Thyroid gland (tissue), 4 donors: ENCODE measurements at places on chromosomes 1 and 21.

DNA sequence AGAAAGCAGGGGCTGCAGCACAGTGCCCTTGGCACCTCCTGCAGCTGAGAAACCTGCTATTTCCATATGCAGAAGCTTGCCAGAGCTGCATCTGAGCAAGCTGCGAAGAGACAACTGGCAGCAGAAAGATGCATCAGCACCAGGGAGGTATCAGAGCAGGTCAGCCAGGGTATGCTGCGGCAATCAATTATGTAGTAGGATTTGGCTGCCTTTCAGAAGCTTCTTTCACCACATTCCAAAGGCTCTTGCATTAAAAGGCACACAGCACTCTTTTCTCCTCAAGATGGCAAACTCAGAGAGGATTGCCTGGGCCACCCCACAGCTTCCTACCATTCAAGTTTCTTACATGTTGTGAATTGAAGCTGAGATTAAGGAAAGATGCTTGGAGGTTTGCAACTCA is 47.6 kb upstream of the RAP1A start:
- DNase-seq: peak; percentile 15

DNA sequence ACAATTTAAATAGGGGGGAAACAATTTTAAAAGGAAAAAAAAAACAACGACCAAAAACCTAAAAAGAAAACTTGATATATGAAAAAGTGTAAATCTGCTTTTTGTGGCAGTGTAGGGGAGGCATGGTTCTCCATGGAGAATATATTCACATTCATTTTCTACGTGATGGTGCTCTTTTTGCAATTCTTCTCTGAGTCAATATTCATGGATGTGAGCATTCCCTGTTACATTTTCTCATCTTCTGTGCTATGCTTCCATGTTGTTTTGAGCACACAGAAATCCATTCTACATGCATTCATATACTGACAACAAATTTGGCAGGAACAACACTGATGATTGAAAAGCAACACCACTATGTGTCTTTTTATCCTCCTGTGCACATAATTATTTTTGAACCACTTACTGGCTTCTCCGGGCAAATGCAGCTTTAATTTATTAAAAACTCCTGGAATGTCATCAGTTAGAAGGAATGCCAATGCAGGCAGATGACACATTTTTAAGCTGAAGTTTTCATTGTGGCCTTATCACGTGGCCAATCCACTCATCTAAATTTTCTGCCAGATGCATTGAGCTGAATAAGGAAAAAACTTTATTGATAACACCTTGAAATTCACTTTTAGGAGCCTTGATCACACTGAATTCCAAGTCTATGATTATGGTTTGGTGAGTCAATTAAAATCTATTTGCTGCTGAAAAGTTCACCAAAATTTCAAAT is 590.6 kb downstream of the NUF2 start:
- no peak for DNase-seq

DNA sequence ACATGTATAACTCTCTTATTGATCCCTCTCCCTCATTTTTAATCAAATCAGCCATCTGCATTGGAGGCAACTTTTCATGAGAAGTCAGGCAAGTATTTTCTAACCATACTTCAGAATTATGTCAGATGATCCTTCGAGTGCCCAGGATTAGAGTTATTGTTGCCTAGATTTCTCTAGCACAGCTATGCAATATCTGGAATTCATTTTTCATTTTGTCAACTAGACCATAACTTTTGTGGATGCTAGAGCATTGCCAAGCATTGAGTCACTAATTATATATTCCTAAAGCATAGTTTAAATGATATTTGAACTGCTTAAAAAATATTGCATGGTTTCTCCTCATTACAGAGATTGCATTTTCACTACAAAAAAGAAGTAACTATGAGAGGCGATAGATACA is 21.2 kb downstream of the HFM1 start:
- no peak for DNase-seq

DNA sequence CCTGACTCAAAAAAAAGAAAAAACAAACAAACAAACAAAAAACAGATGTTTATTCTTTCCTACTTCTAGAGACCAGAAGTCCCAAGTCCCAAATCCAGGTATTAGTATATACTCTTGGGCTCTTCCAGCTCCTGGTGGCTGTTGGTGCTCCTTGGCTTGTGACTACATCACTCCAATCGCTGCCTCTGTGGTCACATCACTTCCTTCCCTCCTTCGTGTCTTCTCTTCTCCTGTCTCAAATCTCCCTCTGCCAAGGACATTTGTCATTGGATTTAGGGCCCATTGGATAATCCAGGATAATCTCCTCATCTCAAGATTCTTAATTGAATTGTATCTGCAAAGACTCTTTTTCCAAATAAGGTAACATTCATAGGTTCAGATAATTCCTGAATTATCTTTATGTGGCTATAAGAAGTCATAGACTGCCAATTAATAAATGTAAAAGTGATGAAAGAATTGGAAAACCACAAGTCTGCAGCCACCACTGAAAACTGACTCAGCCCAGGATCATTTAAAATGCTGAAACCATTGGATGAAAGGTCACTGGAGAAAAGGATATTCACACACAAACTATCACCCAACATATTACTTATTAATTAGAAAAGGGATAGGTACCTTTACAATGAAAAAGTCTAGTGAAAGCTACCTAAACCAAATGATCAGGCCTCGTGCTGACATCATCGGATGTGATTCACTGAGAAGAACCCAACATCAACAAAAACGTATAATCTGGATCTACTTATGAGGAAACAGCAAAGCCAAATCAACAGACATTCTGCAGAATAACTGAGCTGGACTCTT is 67.1 kb downstream of the ZNF281 start:
- no peak for DNase-seq

DNA sequence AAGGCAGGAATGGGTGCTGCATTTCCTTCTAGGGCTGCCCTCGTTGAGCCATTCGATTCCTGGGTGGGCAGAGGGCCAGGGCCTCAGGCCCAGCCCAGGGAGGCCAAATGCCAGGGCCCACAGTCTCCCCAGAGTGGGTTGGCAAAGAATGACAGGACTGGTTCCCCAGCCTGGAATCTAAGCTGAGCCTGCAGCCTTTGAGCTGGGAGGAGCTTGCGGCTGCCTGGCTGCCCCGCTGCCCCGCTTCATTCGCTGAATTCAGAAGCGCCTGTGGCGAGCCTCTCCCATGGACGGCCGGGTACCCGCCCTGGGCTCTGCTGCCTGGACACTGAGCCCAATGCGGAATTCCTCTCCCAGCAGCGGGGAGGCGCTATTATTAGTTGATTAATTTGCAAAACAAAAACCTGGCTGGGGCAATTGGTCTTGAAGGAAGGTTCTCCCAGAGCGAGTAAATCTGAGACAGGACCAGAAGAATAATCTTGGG is 32.3 kb upstream of the TARDBP start:
- peak; percentile 95 for DNase-seq

DNA sequence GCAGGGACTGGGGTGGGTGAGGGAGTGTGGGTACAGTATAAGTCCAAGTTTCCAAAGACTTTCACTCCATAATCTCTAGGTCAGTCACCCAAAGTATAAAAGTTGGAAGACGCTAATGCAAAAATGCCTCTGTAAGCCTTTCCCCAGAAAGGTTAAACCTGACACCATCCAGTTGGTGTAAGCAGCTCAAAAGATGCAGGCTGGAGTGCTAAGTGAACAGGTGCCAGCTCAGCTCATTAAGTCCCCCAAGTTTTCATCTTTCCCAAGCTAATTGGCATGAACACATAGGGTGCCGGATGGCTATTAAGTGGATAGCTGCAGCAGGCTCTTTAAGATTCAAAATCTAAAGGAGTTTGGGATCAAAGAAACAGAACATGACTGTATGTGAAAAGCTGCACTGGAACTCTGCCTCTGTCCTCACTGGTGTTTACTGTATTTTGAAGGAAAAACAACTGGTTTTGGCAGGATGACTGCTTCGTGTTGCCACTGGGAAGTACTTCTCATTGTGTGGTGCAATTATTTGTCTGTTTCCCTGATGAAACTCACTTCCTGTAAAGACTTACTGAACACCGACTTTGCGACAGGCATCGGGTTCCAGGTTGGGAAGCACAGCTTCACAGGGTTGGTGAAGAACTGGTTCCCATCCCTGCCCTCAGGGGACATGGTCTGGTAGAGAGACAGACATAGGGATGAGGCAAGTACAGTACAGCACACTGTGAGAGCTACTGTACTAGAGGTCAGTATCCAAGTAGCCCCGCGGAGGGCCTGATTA is 152.7 kb downstream of the DAB1 start:
- no peak for DNase-seq

DNA sequence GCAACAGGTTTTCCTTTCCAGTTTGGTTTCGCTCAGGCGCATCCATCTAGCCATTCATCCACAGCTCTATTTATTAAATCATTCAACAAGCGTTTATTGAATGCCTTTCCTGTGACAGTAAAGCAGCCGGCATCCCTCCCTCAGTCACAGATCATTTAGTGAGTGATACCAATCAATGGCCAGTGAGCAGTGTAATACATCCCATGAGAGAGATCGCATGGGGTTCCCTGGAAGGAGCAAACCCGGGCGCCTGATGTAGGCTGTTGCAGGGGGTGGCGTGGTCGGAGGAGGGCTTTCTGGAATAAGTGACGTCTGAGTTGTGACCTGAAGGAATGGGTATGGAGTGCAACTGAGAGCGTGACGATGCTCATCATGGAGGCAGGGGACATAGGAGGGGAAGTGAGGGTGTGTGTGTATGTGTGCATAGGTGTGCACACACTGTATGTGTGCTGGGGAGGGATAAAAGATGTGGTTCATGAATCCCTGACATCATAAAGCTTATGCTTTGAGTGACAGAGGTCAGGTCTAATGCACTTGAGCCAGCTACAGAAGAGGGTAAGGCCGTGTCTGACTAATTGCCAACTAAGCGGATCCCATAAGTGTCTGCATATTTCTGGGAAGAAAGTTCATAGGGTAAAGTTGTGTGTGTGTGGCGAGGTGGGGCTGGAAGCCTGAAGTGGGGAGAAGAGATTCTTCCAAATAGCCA is 6.6 kb downstream of the FCMR start:
- no peak for DNase-seq

DNA sequence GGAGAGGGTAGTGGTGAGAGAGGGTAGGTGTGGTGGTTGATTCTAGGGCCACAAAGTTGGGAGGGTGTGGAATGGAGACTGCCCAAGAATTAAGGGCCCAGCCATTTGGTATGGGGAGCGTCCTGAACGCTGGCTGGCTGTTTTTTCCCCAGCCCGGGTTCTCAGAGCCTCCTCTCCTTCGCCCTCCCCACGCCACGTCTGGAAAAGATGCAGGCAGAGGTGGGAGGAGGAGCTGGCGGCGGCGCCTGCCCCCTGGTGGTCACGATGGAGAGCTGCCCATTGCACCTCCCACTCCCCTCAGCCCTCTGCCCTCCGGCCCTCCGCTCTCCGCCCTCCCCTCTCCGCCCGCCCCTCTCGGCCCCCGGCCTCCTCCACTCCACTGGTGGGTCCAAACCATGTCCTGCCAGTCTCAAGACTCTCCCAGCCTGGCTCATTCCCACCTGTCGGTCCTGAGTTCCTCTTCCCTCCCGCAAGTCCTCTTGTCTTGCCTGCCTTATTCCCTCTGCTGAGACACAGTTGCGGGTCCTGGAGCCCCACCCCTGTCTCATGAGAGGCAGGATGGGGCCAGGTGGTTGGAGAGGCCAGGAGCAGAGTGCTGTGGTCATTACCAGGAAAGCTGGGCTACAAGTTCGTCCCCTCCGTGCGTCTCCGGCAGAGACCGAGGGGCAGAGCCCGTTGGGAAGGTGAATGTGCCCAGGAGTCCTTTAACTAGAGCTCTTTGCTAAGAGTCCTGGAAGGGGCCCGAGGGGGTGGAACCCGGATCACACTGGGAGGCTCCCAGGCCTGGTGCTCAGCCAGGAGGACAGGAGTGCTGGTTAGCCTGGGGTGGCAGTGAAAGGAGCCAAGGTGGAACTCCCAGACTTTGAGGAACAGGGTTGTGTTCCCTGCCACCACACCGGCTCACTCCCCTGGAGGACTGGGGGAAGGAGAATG is 22.6 kb downstream of the ETNK2 start:
- peak; percentile 87 for DNase-seq

DNA sequence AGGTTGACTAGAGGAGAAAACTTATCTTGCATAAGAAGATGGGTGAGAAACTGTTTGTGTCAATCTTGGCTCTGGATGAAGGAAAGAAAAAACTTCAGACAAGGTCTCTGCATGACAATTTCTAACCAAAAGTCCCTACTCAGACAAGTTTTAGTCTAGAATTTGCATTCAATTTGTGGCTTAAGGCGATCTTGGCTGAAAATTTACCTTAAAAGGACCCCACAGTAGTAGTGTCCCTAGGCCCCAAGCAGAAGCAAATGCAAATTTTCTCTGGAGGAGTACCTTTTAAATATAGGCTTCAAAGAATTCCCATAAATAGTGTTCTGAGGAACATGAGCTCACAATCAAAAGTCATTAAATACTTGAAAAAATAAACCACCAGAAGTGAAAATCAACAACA is 17.6 kb upstream of the TMEM125 start:
- no peak for DNase-seq

- DNase-seq: no peak
These were observed 45.1 kb upstream of the RNF11 start for GRCh38 chr1:51190961-51191360.

- DNase-seq: no peak
These were observed 138.9 kb downstream of the TOMM20 start for GRCh38 chr1:234989479-234990327.

- no peak for DNase-seq
These were observed 333.0 kb upstream of the KAZN start for GRCh38 chr1:14265495-14265894.

DNA sequence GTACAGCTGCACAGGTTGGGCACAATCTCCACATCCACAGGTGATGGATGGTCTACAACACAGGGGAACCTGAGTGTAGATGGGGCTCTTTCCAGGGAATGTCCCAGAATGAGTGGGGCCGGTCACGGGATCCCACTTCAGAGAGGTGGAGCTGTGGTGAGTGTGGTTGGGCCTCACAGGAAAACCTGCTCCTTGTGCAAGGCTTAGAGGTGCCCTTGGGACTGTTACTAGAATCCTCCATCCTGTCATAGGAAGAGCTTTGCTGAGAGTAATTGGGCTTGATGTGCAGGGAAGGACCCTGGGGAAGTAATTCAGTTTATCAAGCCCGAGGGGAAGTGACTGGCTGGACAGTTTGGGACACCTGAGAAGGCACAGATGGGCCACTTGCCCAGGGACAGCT is 137.9 kb downstream of the ZSCAN20 start:
- DNase-seq: no peak

GRCh38 chr1:209870151-209870831 is 42.5 kb downstream of the UTP25 start:
- DNase-seq: no peak

DNA sequence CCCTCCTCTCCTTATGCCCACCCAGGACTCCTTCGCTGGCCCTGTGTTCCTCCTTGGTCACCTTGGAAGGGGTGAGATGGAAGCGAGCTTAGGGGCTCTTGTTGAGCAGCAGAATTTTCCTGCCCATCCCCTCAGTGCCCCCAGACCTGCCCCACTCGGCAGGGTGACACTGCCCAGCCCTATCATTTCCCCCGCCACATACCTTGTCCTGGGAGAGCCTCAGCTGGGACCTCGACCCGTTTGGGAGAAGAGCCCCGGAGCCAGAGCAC is 1.4 kb upstream of the FNDC5 start:
- DNase-seq: no peak

GRCh38 chr21:15065392-15066122 is 757 bp upstream of the NRIP1 start:
- DNase-seq: peak; percentile 67

GRCh38 chr1:148290881-148291280 is 138.8 kb upstream of the NBPF11 start:
- DNase-seq: no peak
